ENCODE measurements at places on chromosomes 6 and 20.

DNA sequence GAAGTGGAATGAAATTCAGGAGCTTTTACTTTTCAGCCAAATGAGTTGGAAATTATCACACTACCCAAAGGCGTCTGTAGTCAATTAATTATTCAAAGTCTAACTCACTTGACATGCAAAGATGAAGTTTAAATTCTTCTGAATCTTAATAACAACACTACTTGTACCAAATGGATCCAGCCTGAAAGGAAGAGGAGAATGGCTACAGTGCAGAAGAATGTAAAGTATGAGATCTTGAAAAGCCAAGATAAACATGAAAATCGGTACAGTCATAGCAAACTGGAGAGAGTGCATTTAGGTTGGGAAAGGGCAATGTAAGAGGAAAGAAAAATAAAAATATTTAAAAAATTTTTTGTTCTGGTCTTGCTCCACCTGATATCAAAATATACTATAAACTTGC is 195.5 kb downstream of the SIM1 start:
- DNase-seq: no peak
- H3K27me3 ChIP-seq: peaks cover 8% of the 10 kb centered on the region
- no peak overlapping the region for H3K4me3 ChIP-seq
- H3K36me3 ChIP-seq: no peaks in the 10 kb centered on the region
- no peak overlapping the region for H3K27ac ChIP-seq

- H3K36me3 ChIP-seq: peaks cover 6% of the 10 kb centered on the region
- no peak for DNase-seq
- no peak overlapping the region for H3K27ac ChIP-seq
- H3K4me3 ChIP-seq: no peak overlapping the region
Measured at GRCh38 chr6:21648475-21649050, 55.0 kb downstream of the SOX4 start.

DNA sequence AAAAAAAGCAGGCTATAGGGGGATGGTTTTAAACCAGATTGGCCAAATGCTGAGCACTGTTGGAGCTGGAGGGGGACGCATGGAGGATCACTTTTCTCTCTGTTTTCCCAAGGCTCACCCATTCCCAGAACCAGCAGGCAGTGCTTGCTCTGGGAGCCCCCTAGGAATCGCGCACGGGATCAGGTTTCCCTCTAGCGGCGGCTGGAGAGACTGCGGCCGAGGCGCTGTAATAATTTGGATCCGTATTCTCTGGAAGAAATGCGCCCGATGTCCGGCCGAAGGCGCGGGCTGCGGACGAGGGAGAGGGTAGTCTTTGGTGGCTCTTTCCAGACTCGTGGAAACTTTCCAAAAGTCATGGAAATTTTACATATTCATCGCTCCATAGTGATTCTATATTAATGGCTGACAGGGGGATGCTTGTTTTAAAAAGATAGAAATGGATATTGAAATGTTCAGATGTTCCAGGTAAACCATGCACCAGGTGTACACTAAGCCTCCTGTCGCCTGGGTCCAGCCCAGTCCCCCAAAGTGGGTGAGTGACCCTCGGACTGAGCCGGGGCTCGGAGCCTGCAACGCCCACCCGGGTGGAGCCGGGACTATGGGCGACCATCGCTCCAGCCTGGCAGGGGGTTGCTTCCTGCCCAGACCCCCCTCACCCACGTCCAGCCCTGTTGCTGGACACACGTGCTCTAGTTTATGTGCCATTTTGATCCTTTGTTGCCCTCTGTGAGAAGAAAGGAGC is 78.7 kb upstream of the PHACTR3 start:
- H3K27ac ChIP-seq: no peak overlapping the region
- peak; percentile 3 for DNase-seq
- H3K36me3 ChIP-seq: no peaks in the 10 kb centered on the region
- no peaks in the 10 kb centered on the region for H3K4me1 ChIP-seq
- H3K4me3 ChIP-seq: no peak overlapping the region
- peaks cover 48% of the 10 kb centered on the region for H3K27me3 ChIP-seq

DNA sequence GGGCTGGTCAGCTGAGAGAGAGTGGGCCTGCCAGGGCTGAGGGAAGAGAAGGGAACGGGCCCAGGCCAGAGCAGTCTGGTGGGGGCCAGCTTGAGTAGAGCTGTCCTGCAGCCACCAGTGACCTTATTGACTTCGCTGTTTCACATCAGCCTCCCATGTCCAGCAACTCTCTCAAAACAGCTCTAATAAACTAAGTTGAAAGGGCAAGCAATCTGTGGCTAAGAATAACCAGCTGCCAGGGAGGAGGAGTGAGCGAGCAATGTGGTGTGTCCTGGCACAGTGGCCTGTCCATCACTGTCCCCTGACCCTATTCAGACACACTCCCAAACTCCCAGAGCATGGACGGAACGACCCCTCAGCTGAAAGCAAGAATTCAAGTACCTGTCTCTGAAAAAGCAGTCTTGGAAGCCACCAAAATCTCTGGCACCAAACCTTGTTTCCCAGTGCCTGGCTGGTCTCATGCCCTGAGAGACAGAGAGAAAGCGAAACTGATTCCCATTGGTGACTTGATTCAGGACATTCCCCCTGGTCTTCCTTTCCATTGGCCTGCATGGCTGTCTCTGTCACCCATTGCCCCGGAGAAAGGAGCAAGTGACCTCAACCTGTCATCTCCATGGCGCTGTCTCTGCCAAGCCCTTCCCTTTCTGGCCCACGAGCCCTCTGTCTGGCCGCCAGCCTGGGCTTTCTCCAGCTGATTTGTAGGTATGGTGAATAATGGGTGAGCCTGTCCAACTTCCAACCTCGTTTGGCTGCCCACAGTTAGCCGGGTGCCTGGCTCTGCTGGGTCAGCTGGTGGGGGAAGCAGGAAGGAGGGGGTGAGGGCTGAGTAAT is at the start of gene DDO:
Gene DDO, minus strand, starts transcription at position 490 of the 831 bp plus-strand sequence. CDS start 2,113 bp downstream, outside the sequence.
- H3K4me3 ChIP-seq: no peak within 1 kb of the TSS
- DNase-seq: no peak
- peaks cover 1% of the 10 kb centered on the region for H3K4me1 ChIP-seq
- H3K27ac ChIP-seq: no peak within 1 kb of the TSS
- no peaks in the 10 kb centered on the region for H3K36me3 ChIP-seq
- peaks cover 5% of the 10 kb centered on the region for H3K27me3 ChIP-seq

DNA sequence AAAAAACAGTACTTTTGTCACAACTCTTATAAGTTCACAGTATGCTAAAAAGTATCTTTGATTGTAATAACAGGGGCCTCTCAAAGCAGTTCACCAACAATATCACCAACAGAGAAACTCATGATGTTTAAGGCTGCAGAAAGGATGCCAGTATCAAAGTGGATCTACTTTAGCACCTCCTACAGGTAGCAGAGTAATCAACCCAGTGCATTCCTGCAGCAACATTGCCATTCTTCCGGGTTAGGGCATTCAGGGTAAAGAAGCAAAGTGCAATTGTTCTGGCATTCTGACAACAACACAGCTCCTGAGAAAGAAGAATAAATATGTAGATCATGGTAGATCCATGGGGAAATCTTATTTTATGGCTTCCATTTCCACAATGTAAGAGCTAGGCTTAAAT is 7.6 kb upstream of the SLC17A4 start:
- no peaks in the 10 kb centered on the region for H3K36me3 ChIP-seq
- H3K27me3 ChIP-seq: no peaks in the 10 kb centered on the region
- H3K4me1 ChIP-seq: no peaks in the 10 kb centered on the region
- no peak for DNase-seq
- no peak overlapping the region for H3K4me3 ChIP-seq

DNA sequence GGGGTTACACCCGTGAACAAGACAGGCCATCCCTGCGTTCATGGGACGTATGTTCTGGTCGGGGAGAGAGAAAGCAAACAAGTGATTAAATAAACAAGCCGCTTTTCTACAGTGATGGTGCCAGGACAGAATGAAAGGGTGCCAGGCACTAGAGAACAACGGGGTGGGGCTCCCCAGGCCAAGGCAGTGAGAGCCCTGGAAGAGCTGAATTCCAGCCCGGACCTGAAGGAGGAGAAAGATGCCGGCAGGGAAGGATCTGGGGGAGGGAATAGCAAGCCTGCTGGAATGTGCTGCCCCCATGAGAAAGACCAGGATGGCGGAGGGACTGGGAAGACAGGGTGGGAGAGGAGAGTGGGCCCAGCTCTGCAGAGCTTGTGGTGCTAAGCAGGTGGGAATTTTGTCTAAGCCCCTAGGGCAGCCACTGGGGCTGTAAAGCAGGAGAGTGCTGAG is 7.5 kb downstream of the SNAI1 start:
- no peaks in the 10 kb centered on the region for H3K27me3 ChIP-seq
- H3K36me3 ChIP-seq: no peaks in the 10 kb centered on the region
- H3K4me3 ChIP-seq: no peak overlapping the region

GRCh38 chr6:55088902-55089301 is 85.4 kb upstream of the HCRTR2 start:
- H3K27ac ChIP-seq: no peak overlapping the region
- H3K36me3 ChIP-seq: no peaks in the 10 kb centered on the region
- no peaks in the 10 kb centered on the region for H3K27me3 ChIP-seq
- no peaks in the 10 kb centered on the region for H3K4me1 ChIP-seq
- H3K4me3 ChIP-seq: no peak overlapping the region
- no peak for DNase-seq

- DNase-seq: no peak
- no peak overlapping the region for H3K4me3 ChIP-seq
- no peaks in the 10 kb centered on the region for H3K4me1 ChIP-seq
- H3K27ac ChIP-seq: peak overlapping the region; percentile 84
Measured at GRCh38 chr20:3010985-3011723, 32.3 kb upstream of the GNRH2 start.

GRCh38 chr20:62487561-62488354 is 12.0 kb upstream of the GATA5 start:
- H3K36me3 ChIP-seq: no peaks in the 10 kb centered on the region
- no peak overlapping the region for H3K27ac ChIP-seq
- DNase-seq: no peak
- peaks cover 3% of the 10 kb centered on the region for H3K4me1 ChIP-seq
- no peak overlapping the region for H3K4me3 ChIP-seq

GRCh38 chr6:30763155-30763617 is 18.8 kb upstream of the IER3 start:
- no peaks in the 10 kb centered on the region for H3K27me3 ChIP-seq
- H3K27ac ChIP-seq: no peak overlapping the region
- no peak overlapping the region for H3K4me3 ChIP-seq
- no peak for DNase-seq
- peaks cover 24% of the 10 kb centered on the region for H3K4me1 ChIP-seq
- no peaks in the 10 kb centered on the region for H3K36me3 ChIP-seq

DNA sequence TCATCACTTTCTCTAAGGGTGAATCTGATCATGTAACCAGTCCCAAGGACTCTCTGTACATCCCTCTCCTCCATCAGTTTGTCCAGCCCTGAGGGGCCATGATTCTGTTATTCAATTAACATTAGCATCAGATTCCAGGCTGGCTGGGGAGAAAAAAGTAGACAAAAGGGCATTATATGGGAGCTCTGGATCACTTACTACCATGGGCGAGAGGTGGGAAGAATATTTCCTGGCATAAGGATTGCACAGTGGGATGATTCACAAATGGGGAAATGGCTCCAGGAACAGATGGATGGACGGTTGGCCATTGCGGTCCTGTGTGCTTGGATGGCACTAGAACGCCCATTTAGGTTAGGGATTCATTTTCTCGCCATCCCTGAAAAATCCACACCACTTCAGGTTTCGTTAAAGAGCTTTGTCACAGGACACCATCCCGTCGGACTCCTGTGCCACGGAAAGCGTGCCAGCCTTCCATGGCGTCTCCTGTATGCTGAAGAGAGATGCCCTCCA is 112.6 kb downstream of the THBS2 start:
- H3K27me3 ChIP-seq: no peaks in the 10 kb centered on the region
- H3K4me3 ChIP-seq: no peak overlapping the region
- H3K27ac ChIP-seq: no peak overlapping the region
- no peaks in the 10 kb centered on the region for H3K4me1 ChIP-seq
- no peak for DNase-seq

- peak; percentile 51 for DNase-seq
- H3K27me3 ChIP-seq: peaks cover 7% of the 10 kb centered on the region
- H3K4me1 ChIP-seq: peaks cover 84% of the 10 kb centered on the region
- H3K4me3 ChIP-seq: peak overlapping the region; percentile 85
- H3K36me3 ChIP-seq: no peaks in the 10 kb centered on the region
- peak overlapping the region; percentile 78 for H3K27ac ChIP-seq
Measured at GRCh38 chr6:148761527-148762011, 14.7 kb downstream of the UST start.

- no peaks in the 10 kb centered on the region for H3K27me3 ChIP-seq
- H3K4me3 ChIP-seq: no peak overlapping the region
- H3K4me1 ChIP-seq: peaks cover 2% of the 10 kb centered on the region
- no peak overlapping the region for H3K27ac ChIP-seq
Measured at GRCh38 chr20:33655164-33655563, 7.0 kb upstream of the C20orf144 start.

DNA sequence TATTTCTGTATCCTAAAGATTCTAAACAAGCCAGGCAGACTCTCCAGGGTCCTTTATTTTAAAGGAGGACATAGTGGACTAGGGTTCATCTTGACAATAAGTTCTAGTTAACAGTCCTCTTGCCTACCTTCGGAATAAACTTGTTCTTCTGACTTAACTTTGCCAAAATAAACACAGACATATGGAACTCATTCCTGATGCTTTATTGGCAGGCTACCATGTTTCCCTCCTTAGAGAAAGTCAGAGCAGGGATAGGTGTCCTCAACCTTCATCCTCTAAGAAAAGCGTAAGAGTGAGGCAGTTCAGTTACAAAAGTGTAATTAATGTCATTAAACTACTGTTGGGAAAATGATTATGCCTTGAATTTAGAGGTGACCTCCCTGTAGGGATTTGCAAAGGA is 46.9 kb upstream of the NRSN1 start:
- DNase-seq: no peak
- no peak overlapping the region for H3K4me3 ChIP-seq
- H3K36me3 ChIP-seq: no peaks in the 10 kb centered on the region

DNA sequence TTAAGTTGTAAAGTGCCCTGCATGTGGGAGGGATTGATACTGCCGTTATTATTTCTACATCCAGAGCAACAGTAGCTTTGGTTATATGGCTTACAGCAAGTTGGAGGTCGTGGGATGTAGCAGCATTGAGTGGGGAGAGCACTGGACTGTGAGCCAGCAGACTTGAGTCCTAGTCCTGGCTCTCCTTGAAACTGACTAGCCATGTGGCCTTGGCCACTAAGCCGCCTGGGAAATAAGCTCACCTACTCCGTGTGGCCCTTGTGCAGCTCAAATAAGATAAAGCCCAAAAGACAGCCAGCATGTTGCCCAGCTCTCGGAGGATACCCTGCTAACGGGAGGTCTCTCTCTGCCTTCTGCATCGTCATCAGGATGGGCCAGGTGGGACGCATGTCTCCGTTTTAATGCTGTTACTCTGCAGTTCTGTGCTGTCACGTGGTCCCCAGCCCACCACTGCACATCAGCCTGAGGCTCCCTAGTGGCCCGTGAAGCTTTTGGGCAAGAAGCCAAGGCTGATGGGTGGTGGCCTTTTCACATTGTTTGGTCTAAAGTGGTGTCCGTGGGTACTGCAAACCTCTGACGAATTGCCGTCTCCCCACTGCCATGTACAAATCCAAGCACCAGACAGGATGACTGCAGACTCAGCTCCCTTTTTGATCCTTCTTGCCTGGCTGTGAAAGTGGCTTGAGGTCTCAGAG is 7.9 kb downstream of the EPB41L1 start:
- H3K36me3 ChIP-seq: no peaks in the 10 kb centered on the region
- no peaks in the 10 kb centered on the region for H3K4me1 ChIP-seq
- no peak overlapping the region for H3K27ac ChIP-seq
- peaks cover 3% of the 10 kb centered on the region for H3K27me3 ChIP-seq
- no peak for DNase-seq
